Adrenal gland (tissue), 19 donors: ENCODE measurements at places on chromosomes 16 and 17. TPM values are rescaled to one million over a fixed set of nuclear protein-coding genes. Genes with fewer than 3 reads are reported as not detected.

Gene SULT1A3
- 3.5 TPM for polyA plus RNA-seq

Gene NPIPB9
- polyA plus RNA-seq: 0.97 TPM

Gene SOX15
- 2.4 TPM for polyA plus RNA-seq

Gene CHST5
- not detected for polyA plus RNA-seq

Gene RPH3AL
- 7.7 TPM for polyA plus RNA-seq

Gene CES5A
- polyA plus RNA-seq: 0.07 TPM

Gene SP2
- 4.5 TPM for polyA plus RNA-seq

Gene ADAM11
- 0.05 TPM for polyA plus RNA-seq

GRCh38 chr17:45361976-45362375 lies 45.2 kb upstream of the MAP3K14 start:
- no peak overlapping the region for H3K4me3 ChIP-seq
- no peaks in the 10 kb centered on the region for H3K27me3 ChIP-seq
- no peaks in the 10 kb centered on the region for H3K4me1 ChIP-seq
- H3K27ac ChIP-seq: no peak overlapping the region

- H3K27ac ChIP-seq: no peak overlapping the region
- peaks cover 8% of the 10 kb centered on the region for H3K4me1 ChIP-seq
- no peaks in the 10 kb centered on the region for H3K27me3 ChIP-seq
- DNase-seq: no peak
Observed at GRCh38 chr17:27954548-27955495, 61.7 kb upstream of the LYRM9 start.

DNA sequence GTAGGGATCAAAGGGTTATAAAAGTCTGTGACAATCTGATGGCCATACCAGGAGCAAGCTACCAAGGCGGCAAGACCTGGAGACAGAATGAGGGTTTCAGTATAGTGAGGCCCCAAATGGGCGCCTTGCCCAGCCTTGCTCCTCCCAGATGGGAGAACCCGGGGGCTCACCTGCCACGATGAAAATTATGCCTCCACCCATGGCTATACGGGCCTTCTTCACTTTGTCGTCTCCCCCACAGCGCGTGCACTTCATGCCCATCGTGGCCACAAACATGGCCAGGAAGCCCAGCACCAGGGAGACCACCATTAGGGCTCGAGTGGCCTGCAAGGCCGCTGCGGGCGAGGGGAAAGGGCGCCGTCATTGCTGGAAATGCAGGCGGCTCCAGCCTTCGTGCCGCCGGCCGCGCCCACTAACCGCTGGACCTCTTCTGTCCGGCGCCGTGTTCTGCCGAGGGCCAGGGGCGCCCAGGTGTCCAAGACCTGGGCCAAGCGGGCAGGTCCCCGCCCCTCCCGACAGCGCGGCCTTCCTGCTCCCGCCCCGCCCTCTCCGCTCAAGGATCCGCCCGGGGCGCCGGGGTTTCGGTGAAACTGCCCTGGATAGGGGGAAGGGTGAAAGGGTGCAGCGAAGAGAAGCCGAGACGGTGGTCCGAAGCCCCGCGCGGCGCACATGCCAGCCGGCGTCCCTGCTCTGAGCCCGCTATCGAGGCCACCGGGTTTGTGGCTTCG lies 1.5 kb downstream of the CLDN7 start:
- H3K4me1 ChIP-seq: peaks cover 21% of the 10 kb centered on the region
- peaks cover 31% of the 10 kb centered on the region for H3K36me3 ChIP-seq
- no peaks in the 10 kb centered on the region for H3K27me3 ChIP-seq
- H3K27ac ChIP-seq: peak overlapping the region; percentile 81

GRCh38 chr17:44792276-44792675 lies 33.5 kb downstream of the ADAM11 start:
- H3K4me1 ChIP-seq: no peaks in the 10 kb centered on the region
- H3K27ac ChIP-seq: no peak overlapping the region
- no peak overlapping the region for H3K4me3 ChIP-seq
- H3K27me3 ChIP-seq: no peaks in the 10 kb centered on the region
- DNase-seq: no peak
- no peaks in the 10 kb centered on the region for H3K36me3 ChIP-seq

DNA sequence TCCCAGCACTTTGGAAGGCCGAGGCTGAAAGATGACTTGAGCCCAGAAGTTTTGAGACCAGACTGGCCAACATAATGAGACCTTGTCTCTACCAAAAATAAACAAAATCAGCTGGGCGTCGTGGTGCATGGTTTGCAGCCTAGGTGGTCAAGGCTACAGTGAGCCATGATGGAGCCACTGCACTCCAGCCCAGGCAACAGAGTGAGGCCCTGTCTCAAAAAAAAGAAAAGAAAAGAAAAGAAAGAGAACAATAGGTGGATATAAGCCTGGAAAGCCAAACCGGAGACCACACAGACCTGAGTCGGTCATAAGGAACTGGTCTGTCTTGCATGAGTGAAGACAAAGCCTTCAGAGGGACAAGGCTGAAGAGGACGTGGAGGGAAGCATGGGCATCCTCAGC lies 14.4 kb downstream of the ATP6V0D1 start:
- no peak overlapping the region for H3K27ac ChIP-seq
- H3K4me3 ChIP-seq: no peak overlapping the region
- H3K4me1 ChIP-seq: peaks cover 52% of the 10 kb centered on the region
- DNase-seq: no peak
- no peaks in the 10 kb centered on the region for H3K27me3 ChIP-seq

- no peaks in the 10 kb centered on the region for H3K27me3 ChIP-seq
- DNase-seq: no peak
- H3K36me3 ChIP-seq: no peaks in the 10 kb centered on the region
- H3K4me3 ChIP-seq: no peak overlapping the region
- no peak overlapping the region for H3K27ac ChIP-seq
Observed at GRCh38 chr16:30139583-30140481, 16.8 kb upstream of the MAPK3 start.

DNA sequence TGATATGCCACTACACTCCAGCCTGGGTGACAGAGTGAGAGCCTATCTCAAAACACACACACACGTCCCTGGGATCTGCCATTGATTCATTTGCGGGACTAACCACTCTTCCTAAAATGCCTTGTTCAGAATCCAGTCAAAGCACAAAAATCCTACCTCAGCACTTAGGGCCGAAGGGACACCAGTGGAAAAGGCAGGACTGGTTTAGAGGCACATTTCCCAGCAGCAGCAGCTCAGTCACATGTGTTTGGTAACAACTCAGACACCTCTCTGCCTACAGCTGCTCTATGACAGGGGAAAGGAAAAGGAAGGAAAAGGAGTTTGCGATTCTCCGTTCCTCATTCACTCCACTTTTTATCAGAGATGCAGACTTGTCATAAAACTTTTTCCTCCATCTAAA lies 12.2 kb downstream of the KNOP1 start:
- no peaks in the 10 kb centered on the region for H3K27me3 ChIP-seq
- H3K36me3 ChIP-seq: peaks cover 24% of the 10 kb centered on the region
- no peak for DNase-seq
- H3K27ac ChIP-seq: peak overlapping the region; percentile 85

GRCh38 chr16:84730406-84731106 lies 30.8 kb downstream of the USP10 start:
- H3K4me1 ChIP-seq: peaks cover 30% of the 10 kb centered on the region
- H3K36me3 ChIP-seq: no peaks in the 10 kb centered on the region
- H3K27ac ChIP-seq: peak overlapping the region; percentile 59
- DNase-seq: peak; percentile 84

DNA sequence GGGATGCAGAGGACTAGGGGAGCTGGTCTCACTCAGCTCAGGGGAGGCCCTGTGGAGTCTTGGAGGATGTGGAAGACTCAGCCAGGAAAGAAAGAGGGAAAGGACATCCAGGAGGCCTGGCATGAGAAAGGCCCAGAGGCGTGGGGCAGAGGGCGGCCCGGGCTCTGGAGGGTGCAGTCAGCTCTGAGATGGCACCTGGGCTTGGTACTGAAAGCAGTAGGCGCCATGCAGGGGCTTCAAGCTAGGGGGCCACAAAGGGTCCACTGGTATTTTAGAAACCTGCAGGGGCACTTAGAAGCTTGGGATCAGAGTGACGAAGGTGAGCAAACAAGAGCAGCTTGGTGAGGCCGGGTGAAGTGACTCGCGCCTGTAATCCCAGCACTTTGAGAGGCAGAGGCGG lies 5.6 kb downstream of the FAM171A2 start:
- no peak overlapping the region for H3K27ac ChIP-seq
- no peak overlapping the region for H3K4me3 ChIP-seq
- peaks cover 6% of the 10 kb centered on the region for H3K4me1 ChIP-seq

GRCh38 chr16:1414532-1415260 lies at the start of gene UNKL:
Gene UNKL (minus strand): TSS chr16:1414704. CDS start chr16:1414691, 13 bp downstream.
- peak; percentile 66 for DNase-seq
- H3K4me1 ChIP-seq: peaks cover 7% of the 10 kb centered on the region
- H3K36me3 ChIP-seq: no peaks in the 10 kb centered on the region
- H3K27me3 ChIP-seq: no peaks in the 10 kb centered on the region
- peak within 1 kb of the TSS; percentile 89 for H3K4me3 ChIP-seq
- peak within 1 kb of the TSS; percentile 77 for H3K27ac ChIP-seq

DNA sequence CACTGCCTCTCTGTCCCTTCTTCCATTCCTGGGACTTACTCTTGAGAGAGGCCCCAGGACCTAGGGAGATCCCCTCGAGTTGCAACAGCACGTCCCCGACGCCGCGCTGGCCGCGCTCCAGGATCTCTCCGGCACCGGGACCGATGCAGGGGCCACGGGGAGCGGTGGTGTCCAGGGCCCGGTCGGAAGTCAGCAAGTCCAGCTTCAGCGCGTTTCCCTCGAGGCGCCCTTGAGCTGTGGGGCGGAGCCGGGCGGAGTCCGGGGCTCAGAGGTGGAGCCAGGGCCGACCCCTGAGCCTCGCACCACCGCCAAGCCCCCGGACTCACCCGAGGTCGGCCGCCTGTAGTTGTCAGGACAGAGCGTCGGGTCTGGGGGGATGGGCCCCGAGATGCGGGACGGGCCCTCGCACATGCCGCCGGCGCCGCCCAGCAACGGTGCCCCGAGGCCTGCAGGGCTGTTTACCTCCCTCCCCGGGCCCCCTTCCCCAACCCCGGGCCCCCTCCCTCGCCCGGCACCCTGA lies 458 bp downstream of the ENKD1 start:
- H3K4me1 ChIP-seq: peaks cover 29% of the 10 kb centered on the region
- no peak for DNase-seq
- no peaks in the 10 kb centered on the region for H3K36me3 ChIP-seq
- peak overlapping the region; percentile 73 for H3K4me3 ChIP-seq
- H3K27ac ChIP-seq: peak overlapping the region; percentile 87

DNA sequence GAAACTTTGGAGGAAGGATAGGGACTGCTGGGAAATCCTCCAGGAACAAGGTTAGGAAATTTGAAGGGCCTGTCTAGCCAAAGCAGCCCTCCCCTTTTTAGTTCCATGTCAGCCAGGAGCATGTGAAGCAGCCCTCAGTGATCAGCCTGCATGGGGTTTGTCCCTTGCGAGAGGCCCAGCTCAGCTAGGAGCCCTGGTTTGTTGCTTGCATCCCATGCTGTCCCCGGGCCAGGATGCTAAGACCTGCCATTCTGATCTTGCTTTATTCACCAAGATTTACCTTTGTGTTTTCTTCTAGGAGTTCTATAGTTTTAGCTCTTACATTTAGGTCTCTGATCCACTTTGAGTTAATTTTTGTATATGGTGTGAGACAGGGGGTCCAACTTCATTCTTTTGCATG lies 27.6 kb downstream of the CLUAP1 start:
- H3K27ac ChIP-seq: no peak overlapping the region
- no peak for DNase-seq
- no peaks in the 10 kb centered on the region for H3K36me3 ChIP-seq

GRCh38 chr16:79194291-79194690 lies 406.2 kb downstream of the MAF start:
- no peaks in the 10 kb centered on the region for H3K4me1 ChIP-seq
- no peaks in the 10 kb centered on the region for H3K27me3 ChIP-seq
- H3K27ac ChIP-seq: no peak overlapping the region
- H3K36me3 ChIP-seq: no peaks in the 10 kb centered on the region
- DNase-seq: no peak
- H3K4me3 ChIP-seq: no peak overlapping the region

- no peak overlapping the region for H3K4me3 ChIP-seq
- H3K27ac ChIP-seq: no peak overlapping the region
- H3K36me3 ChIP-seq: no peaks in the 10 kb centered on the region
- DNase-seq: no peak
- no peaks in the 10 kb centered on the region for H3K27me3 ChIP-seq
- peaks cover 7% of the 10 kb centered on the region for H3K4me1 ChIP-seq
Observed at GRCh38 chr17:43757171-43757660, 1.4 kb downstream of the SOST start.

GRCh38 chr17:17847726-17848125 lies 10.9 kb upstream of the SREBF1 start:
- H3K27me3 ChIP-seq: no peaks in the 10 kb centered on the region
- no peaks in the 10 kb centered on the region for H3K36me3 ChIP-seq
- peaks cover 25% of the 10 kb centered on the region for H3K4me1 ChIP-seq
- no peak overlapping the region for H3K27ac ChIP-seq
- DNase-seq: no peak
- no peak overlapping the region for H3K4me3 ChIP-seq

GRCh38 chr17:28684963-28685362 lies 23.0 kb downstream of the SUPT6H start:
- H3K36me3 ChIP-seq: no peaks in the 10 kb centered on the region
- no peaks in the 10 kb centered on the region for H3K27me3 ChIP-seq
- H3K27ac ChIP-seq: no peak overlapping the region
- H3K4me3 ChIP-seq: no peak overlapping the region
- peaks cover 3% of the 10 kb centered on the region for H3K4me1 ChIP-seq

- H3K27me3 ChIP-seq: no peaks in the 10 kb centered on the region
- no peak overlapping the region for H3K27ac ChIP-seq
- peaks cover 54% of the 10 kb centered on the region for H3K4me1 ChIP-seq
Observed at GRCh38 chr16:85316321-85316919, 204.1 kb upstream of the CIBAR2 start.

GRCh38 chr17:40678902-40679522 lies 14.0 kb upstream of the KRT222 start:
- H3K36me3 ChIP-seq: no peaks in the 10 kb centered on the region
- H3K27ac ChIP-seq: no peak overlapping the region
- no peak for DNase-seq
- peaks cover 23% of the 10 kb centered on the region for H3K27me3 ChIP-seq

- no peak overlapping the region for H3K4me3 ChIP-seq
- peak overlapping the region; percentile 86 for H3K27ac ChIP-seq
- peaks cover 31% of the 10 kb centered on the region for H3K36me3 ChIP-seq
- no peaks in the 10 kb centered on the region for H3K27me3 ChIP-seq
- H3K4me1 ChIP-seq: peaks cover 56% of the 10 kb centered on the region
Observed at GRCh38 chr17:44113382-44113781, 10.1 kb downstream of the HDAC5 start.

- H3K27ac ChIP-seq: no peak overlapping the region
- DNase-seq: no peak
- no peaks in the 10 kb centered on the region for H3K4me1 ChIP-seq
- H3K4me3 ChIP-seq: no peak overlapping the region
- H3K36me3 ChIP-seq: no peaks in the 10 kb centered on the region
Observed at GRCh38 chr16:85947230-85948137, 48.5 kb downstream of the IRF8 start.
